Heart left ventricle (tissue), 16 donors: ENCODE measurements at places on chromosomes 7 and 10. TPM values are rescaled to one million over a fixed set of nuclear protein-coding genes. Genes with fewer than 3 reads are reported as not detected.

DNA sequence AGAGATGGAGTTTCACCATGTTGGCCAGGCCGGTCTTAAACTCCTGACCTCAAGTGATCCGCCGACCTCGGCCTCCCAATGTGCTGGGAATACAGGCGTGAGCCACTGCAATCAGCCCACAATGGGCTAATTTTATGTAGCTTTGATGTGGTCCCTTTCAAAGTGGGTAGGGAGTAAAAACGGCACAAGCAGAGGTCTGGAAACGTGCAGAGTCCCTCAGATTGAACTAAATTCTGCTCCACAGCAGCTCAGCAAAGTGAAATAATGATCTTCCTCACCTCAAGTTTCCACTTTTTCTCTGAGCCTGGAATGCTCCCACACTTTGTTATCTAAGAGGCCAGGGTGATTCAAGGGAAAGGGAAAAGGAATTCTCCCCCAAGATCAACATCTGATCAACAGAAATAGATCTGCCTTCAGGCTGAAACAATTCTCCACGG, 6.1 kb downstream of the CCDC3 start:
- no peaks in the 10 kb centered on the region for H3K27me3 ChIP-seq
- H3K4me3 ChIP-seq, result no peak overlapping the region
- H3K36me3 ChIP-seq, result no peaks in the 10 kb centered on the region
- peaks cover 18% of the 10 kb centered on the region for H3K4me1 ChIP-seq

Gene FGF8
- total RNA-seq, result not detected

DNA sequence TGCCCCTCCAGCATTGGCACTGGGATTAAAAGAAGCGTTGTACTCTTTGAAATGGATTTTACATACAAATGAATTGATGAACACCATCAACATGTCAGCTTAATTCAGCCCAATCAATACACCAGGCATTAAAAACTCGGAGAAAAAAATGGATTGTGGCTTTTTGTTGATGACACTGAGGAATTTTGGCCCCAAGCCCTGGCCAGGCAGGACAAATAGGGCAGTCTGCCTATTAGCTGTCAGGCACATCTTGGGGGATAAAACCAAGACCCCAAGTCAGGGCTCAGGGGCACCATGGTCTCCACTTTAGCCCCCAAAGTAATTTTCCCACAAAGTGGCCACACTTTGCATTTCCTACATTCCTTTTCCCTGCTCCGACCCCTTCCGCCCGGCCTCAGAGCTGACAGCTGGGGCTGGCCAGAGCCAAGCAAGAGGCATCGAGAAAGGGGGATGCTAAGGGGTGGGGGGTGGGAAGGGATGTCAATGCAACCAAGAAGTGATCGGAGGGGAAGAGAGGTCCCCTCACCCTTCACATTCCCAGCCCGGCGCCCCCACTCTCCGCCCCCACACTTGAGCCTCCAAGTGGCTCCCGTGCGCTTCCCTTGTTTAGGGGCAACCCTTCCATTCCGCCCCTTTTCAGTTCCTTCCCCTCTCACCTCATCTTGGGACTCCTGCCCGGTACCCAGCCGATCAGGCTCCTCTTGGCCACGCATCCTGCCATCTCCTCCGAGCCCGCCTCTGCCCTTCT, 711 bp downstream of the HIP1 start:
- H3K4me3 ChIP-seq, result peak overlapping the region; percentile 77
- H3K4me1 ChIP-seq, result peaks cover 5% of the 10 kb centered on the region
- peak overlapping the region; percentile 62 for H3K27ac ChIP-seq

Gene HOXA7
- total RNA-seq, result not detected

Gene CD36
- 1,353 TPM for total RNA-seq
